Stimulated activated effector memory CD8-positive, alpha-beta T cell treated with anti-CD3 and anti-CD28 coated beads, Interleukin-12 subunit alpha, Interleukin-12 subunit beta, amount 100 ng/mL, for 72 hours (primary cell): ENCODE measurements at places on chromosomes 11 and 22.

DNA sequence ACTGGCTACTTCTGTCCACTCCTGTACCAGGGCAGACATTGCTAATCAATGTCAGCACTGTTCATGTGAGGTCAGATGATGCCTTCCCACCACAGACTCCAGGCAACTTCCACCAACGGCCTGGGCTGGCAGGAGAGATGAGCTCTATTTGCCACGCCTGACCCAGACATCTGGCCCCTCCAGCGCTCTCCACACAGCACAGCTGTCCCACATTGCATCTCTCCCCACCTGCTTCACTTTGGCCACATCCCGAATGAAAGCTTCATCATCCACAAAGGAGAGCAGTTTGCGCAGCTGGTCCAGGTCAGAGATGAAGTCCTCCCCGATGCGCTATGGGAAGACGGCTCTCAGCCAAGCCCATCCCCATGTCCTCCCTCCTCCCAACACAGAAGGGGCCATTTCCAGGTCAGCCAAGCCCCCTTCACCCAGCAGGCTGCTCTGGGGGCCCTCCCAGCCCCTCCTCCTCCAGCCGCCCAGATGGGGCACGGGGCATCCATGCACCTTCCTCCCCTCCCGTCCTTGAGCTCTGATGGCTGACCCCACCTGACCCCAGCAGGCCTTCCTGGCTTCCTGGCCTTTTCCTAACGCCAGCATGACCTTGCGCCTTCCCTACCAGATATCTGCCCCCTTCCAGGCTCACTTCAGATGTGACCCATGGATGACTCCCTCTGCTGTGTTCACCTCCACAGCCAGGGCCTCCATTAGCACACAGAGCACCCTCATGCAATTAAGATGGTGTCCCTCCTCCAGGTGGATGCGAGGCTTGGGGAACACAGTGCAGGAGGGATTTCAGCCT lies 7.4 kb downstream of the PYGM start:
- no peak for DNase-seq

DNA sequence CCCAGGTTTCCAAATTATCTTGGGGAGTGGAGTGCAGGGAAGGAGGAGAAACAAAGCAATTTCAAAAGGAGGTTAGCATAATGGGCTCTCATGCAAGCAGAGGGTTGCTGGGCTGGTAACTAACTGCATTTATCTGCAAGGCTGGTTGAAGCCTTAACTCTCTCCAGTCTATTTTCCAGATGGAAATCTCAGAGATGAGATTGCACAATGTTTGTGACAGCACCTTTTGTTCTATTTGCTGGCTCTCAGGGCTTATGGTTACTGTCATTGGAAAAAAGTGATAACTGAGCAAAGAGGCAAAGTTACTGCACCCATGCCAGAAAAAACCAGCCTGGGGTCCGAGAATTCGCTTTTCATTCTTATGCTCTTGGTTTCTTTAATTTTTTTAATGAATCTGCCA lies 33.2 kb downstream of the ABCC8 start:
- DNase-seq = no peak

GRCh38 chr11:134566311-134566710 lies 154.3 kb upstream of the B3GAT1 start:
- DNase-seq = no peak

- DNase-seq = no peak
Observed at GRCh38 chr22:44407171-44407986, 90.7 kb downstream of the RTL6 start.

DNA sequence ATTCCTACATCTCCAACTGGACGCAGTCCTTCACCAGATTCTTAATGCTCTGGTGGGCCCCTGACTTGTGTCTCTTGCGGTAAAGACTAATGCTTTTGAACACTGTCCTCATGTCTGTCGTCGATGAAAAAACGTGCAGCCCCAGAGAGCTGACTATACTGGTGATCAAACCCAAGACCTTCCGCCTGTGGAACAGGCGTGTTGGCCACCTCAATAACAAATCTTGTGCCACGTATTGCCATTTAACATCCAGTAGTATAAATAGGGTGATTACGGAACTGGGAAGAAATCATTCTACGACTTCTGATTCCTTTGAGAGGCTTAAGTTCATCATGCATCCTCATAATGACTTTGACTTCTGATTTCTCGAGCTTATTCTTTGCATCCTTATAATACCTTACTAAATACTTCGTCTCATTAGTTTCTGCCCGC lies 45.6 kb downstream of the OR4D9 start:
- DNase-seq = peak; percentile 66

GRCh38 chr11:102994105-102994504 lies 38.6 kb upstream of the MMP13 start:
- no peak for DNase-seq

GRCh38 chr11:2701898-2702434 lies 2.2 kb upstream of the KCNQ1OT1 start:
- no peak for DNase-seq

GRCh38 chr11:71442880-71443279 lies 5.3 kb downstream of the DHCR7 start:
- DNase-seq = no peak

GRCh38 chr11:844693-845644 lies 2.3 kb downstream of the TSPAN4 start:
- no peak for DNase-seq

DNA sequence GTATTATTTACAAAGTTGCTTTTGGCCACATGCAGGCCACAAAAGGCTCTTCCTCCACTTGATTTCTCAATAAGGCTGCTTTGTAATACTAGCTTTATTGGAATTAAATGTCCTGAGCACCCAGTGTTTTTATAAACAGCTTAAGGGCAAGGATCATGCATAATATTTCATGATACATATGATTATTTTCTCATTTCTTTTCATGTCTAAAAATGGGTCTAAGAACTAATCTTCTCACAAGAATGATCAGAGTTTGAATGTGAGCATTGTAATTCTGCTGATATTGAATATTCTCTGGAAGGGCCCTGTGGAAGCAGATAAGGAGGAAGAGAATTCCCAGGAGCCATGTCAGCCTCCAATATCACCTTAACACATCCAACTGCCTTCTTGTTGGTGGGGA lies at the start of gene OR52K2:
TSS of gene OR52K2 (plus strand) at position 301 of the 400 bp plus-strand sequence. CDS start at position 346, 45 bp downstream.
- DNase-seq = no peak

DNA sequence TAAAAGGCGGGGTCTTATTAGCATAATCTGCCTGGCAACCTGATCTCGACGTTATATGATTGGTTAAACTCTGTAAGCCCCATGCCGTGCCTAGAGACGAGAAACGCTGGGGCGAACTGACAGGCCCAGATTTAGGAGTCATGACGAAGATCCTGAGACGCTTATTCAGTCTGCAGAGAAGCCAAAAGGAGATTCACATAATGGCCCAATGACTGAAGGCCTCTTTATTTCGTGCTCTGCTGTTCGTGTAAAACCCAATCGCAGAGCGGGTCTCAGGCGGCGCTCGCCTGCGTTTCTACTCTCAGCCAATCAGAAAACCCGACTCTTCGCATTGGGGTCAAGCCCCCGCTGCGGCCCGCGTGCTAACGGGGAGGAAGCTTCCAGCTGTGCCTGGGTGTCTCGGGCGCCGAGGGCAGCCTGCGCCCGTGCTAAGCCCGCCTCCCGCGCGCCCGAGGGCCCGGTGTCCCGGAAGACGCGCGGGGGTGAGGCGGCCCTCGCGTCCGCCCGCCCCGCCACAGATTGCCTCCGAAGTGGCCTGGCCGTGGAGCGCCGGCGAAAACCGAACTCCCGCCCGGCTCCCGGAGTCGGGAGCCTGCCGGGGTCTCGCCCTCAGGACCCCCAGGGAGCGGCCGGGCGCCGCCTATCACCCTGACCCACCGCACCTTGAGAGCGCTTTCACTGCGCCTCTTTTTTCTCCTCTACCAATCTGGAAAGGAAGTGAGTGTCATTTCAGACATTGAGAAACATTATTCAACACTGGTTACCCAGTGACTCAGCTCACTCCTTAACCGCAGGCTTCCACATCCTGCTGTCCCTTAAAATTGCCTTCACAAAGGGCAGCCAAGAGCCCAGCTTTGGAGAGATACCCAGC lies 446 bp upstream of the PRDM10 start:
- peak; percentile 75 for DNase-seq

DNA sequence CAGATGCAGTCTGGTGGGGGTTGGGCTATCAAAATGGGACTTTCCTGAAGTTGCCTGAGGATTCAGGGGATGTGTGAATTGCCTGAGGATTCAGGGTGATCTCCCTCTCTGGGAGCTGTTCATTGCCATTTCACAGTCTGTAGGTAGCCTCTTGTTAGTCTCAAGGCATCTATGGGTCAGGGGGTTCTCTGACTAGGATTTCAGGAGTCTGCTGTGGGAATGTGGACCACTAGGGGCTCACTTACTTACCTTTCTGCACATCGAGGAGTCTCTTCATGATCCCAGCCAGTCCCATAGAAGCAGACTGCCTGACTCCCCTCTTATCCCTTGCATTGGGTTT lies 54.0 kb downstream of the KCNQ1OT1 start:
- no peak for DNase-seq

- DNase-seq = no peak
Observed at GRCh38 chr11:78020246-78020645, 2.8 kb downstream of the KCTD14 start.

DNA sequence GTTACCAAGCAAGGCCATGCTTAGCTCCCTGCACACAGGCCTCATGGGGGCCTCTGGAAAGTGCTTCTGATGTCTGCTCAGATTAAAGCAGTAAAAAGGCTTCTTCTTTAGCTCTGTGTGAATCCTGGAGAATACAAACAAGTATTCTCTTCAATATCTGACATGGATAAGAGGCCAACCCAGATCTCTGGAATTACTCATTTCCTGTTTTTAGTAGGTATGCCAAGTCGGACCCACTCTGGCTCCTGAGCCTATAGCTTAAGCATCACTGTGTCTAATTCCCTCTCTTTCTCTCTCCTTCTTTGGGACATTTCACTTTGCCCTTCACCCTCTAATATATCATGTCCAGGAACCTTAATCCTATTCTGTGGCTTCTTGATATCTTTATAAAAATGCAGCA lies 529.6 kb upstream of the CCDC90B start:
- DNase-seq = no peak

GRCh38 chr11:7872890-7873289 lies 58.2 kb downstream of the OR10A6 start:
- no peak for DNase-seq

- no peak for DNase-seq
Observed at GRCh38 chr11:104073950-104074705, 37.7 kb downstream of the DDI1 start.

- no peak for DNase-seq
Observed at GRCh38 chr11:26244207-26244606, 87.7 kb upstream of the ANO3 start.

- DNase-seq = no peak
Observed at GRCh38 chr11:8374716-8375115, 111.0 kb upstream of the LMO1 start.

- peak; percentile 70 for DNase-seq
Observed at GRCh38 chr22:23180893-23181720, 798 bp downstream of the BCR start.

GRCh38 chr11:61532134-61533038 lies 23.8 kb downstream of the LRRC10B start:
- peak; percentile 72 for DNase-seq

- DNase-seq = no peak
Observed at GRCh38 chr22:36865346-36865745, 4.5 kb downstream of the NCF4 start.

DNA sequence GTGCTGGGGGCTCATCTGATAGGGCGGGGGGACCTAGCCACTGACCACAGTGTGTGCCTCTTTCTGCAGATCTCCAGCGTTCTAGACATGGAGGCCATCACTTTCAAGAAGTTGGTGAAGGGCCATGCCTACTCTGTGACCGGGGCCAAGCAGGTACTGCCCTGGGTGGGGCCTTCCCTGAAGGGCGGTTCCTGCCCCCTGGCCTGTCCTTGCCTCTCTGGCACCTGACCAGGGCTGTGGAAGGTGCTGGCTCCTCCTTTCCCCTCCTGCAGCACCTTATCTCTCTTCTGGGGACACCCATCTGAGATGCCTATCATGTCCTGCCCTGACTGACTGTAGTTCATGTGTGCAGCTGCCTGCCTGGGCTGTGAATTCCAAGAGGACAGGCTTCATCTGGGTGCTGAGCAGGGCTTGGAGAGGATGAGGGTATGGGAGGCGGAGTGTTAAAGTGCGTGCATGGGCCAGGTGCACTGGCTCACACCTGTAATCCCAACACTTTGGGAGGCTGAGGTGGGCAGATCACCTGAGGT lies 5.5 kb downstream of the CAPN1 start:
- DNase-seq = no peak

- DNase-seq = no peak
Observed at GRCh38 chr11:22371160-22371559, 33.0 kb downstream of the SLC17A6 start.

GRCh38 chr22:46421267-46421666 lies 85.8 kb downstream of the TRMU start:
- DNase-seq = no peak

- DNase-seq = no peak
Observed at GRCh38 chr11:90134478-90135003, at the start of gene NAALAD2. TSS of gene NAALAD2 (plus strand) at chr11:90134663. CDS start at chr11:90134759, 96 bp downstream.

GRCh38 chr11:93984936-93985335 lies 36.2 kb upstream of the HEPHL1 start:
- DNase-seq = no peak

GRCh38 chr22:19665784-19666672 lies 48.3 kb upstream of the SEPTIN5 start:
- DNase-seq = no peak

DNA sequence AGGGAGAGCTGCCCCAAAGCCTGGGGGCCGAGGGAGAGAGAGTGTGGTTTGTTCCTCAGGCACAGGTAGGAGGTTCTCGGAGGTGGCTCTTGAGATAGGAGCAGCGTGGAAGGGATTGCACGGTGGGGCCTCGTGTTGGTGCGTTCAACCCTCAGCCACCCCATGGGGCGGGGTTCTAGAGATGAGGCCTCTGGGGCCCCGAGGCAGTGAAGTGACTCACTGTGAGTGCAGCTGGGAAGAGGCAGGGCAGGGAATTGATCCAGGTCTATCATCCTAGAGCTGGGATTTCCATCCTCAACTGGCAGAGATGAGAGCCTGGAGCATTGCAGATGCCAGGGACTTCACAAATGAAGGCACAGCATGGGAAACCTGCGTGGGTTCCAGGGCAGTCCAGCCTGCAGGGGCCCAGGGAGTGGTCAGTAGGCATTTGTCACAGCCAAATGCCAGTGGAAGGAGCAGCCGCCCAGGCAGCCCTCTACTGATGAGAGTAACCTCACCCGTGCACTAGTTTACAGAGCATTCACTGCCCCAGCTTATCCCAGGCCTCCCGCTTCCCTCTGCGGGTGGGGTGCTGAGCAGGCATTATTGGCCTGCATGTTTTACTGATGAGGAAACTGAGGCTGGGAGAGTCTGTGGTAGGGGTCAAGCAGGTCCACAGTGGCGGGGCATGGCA lies 5.1 kb upstream of the SMARCB1 start:
- no peak for DNase-seq

- no peak for DNase-seq
Observed at GRCh38 chr11:38302564-38302963, 1704.5 kb upstream of the RAG2 start.

GRCh38 chr11:44450295-44450932 lies 115.0 kb upstream of the CD82 start:
- DNase-seq = no peak

DNA sequence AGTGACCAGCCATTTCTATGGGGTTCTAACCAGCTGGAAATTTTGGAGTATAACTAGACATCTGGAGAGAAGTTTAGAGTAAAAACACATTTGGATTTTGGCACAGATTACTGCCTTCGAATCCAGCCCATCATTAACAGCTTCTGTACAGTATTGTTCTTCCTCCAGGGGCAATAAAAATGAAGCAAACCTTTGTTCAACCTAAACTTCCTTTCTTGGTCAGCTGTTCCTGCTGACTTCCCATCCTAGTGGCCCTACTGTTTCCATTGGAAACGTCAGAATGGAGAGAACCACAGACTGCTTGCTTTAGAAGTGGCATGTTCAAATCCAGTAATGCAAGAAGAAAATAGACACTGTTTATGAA lies 203.7 kb upstream of the MTMR2 start:
- no peak for DNase-seq
